Immature natural killer cell (primary cell): ENCODE measurements at places on chromosomes 12 and 14.

DNA sequence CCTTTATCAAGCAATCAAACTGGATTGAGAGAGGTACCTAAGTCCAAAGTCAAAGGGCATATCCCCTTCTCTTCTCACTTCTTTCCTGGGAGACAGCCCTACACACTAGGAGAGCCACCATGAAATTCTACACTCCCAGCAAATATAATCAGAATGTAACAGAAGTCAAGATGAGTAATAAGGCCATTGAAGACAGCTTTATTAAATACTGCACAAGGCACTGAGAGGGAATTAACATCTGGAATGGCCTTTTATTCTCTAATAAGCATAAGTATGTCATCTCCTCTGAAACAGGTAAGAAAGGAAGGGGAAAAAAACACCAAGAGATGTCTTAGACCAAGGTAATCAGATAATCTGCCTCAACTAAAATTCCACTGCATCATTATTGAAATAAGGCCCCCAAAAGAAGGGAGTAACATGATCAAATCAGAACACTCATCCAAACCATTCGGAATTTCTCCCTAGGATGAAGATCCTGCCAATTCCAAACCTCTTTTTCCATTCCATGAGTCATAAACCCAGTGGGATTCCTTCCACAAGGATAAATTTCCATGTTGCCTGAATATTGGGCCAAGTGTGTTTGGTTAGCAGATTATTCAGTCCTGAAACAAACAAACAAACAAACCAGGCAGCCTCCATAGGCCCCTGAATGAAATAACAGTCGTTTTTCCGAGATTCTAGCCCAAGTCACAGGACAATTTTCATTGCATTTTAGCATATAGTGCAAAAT is 19.9 kb downstream of the SLC35F4 start:
- no peaks in the 10 kb centered on the region for H3K36me3 ChIP-seq
- H3K27me3 ChIP-seq: peaks cover 4% of the 10 kb centered on the region
- DNase-seq: no peak

DNA sequence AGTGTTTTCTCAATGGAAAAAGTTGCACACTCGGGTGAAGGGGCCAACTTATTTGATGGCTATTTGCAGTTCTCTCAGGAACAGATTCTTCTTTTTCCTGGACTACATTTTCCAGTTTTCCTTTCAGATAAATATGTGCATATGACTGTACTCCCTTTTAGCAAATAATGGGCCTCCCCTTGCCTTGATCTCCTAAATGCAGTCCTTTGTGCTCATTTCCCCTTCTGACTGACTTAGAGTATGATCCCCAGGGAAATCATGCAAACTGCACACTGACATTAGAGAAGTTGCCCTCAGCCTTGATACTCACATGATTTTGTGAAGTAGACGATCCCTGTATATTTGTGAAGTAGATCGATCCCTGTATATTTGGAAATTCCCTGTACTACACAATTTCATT is 492.9 kb upstream of the NOVA1 start:
- no peaks in the 10 kb centered on the region for H3K4me1 ChIP-seq
- no peak for DNase-seq
- H3K27me3 ChIP-seq: no peaks in the 10 kb centered on the region
- H3K27ac ChIP-seq: no peak overlapping the region
- H3K4me3 ChIP-seq: no peak overlapping the region
- no peaks in the 10 kb centered on the region for H3K36me3 ChIP-seq

GRCh38 chr14:65370801-65371248 is 41.7 kb upstream of the FUT8 start:
- no peak overlapping the region for H3K27ac ChIP-seq
- no peaks in the 10 kb centered on the region for H3K27me3 ChIP-seq
- no peaks in the 10 kb centered on the region for H3K36me3 ChIP-seq
- no peaks in the 10 kb centered on the region for H3K4me1 ChIP-seq
- DNase-seq: no peak

GRCh38 chr14:105197211-105197641 is 16.1 kb upstream of the NUDT14 start:
- DNase-seq: no peak
- no peak overlapping the region for H3K4me3 ChIP-seq
- H3K27ac ChIP-seq: no peak overlapping the region

- H3K27ac ChIP-seq: no peak overlapping the region
- no peak for DNase-seq
- H3K4me1 ChIP-seq: peaks cover 20% of the 10 kb centered on the region
- H3K4me3 ChIP-seq: no peak overlapping the region
- no peaks in the 10 kb centered on the region for H3K36me3 ChIP-seq
These were observed 62.3 kb downstream of the ACADS start for GRCh38 chr12:120787889-120788288.

- peaks cover under 1% of the 10 kb centered on the region for H3K27me3 ChIP-seq
- no peak overlapping the region for H3K4me3 ChIP-seq
- H3K27ac ChIP-seq: peak overlapping the region; percentile 77
- H3K4me1 ChIP-seq: peaks cover 57% of the 10 kb centered on the region
These were observed 54.9 kb downstream of the ITPK1 start for GRCh38 chr14:93060841-93061240.

- no peak for DNase-seq
- H3K4me3 ChIP-seq: no peak overlapping the region
- no peak overlapping the region for H3K27ac ChIP-seq
These were observed 110.5 kb downstream of the TTLL5 start for GRCh38 chr14:75771595-75771994.

DNA sequence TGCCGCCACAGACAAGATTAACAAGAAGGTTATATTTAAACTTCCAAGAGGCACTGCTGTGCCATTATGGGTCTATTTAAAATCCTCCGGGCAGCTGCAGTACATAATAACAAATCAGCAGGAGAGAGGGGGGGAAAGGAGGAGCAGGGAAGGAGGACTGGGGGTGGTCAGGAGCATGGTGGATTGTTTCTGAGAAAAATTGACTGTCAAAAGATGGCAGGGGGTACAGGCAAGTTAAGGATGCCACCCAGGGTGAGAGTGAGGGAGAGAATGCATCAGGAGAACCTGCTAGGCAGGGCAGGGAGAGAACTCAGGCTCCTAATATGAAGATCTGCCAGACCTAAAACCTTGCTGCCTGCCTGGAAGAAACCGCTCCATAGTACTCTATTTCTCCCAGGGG is 181.8 kb downstream of the GRIN2B start:
- H3K27me3 ChIP-seq: no peaks in the 10 kb centered on the region
- no peaks in the 10 kb centered on the region for H3K36me3 ChIP-seq
- no peaks in the 10 kb centered on the region for H3K4me1 ChIP-seq

- H3K4me3 ChIP-seq: peak overlapping the region; percentile 34
- H3K4me1 ChIP-seq: peaks cover 35% of the 10 kb centered on the region
- no peaks in the 10 kb centered on the region for H3K36me3 ChIP-seq
These were observed 2.3 kb upstream of the ZNF384 start for GRCh38 chr12:6691473-6691872.

DNA sequence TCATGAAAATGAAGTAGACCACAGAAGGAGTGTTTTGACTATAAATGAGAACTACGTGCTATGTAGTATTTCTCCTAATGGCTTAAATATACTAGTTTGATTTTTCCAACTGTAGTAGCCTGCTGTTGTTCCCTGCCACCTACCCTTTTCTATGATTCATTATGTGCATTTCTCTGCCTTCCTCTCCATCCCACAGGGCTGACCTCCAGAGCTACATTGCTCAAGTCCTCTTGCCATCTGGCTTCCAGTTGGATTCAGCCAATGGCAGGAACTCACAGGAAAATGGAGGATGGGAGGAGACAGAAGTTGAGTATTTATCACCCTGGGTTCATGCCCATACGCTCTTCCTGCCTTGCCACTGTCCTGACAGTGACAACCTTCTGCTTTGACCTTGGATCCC is 515.3 kb downstream of the SOX5 start:
- no peaks in the 10 kb centered on the region for H3K4me1 ChIP-seq
- H3K27ac ChIP-seq: no peak overlapping the region
- H3K36me3 ChIP-seq: peaks cover 3% of the 10 kb centered on the region
- no peaks in the 10 kb centered on the region for H3K27me3 ChIP-seq
- H3K4me3 ChIP-seq: no peak overlapping the region
- DNase-seq: no peak

DNA sequence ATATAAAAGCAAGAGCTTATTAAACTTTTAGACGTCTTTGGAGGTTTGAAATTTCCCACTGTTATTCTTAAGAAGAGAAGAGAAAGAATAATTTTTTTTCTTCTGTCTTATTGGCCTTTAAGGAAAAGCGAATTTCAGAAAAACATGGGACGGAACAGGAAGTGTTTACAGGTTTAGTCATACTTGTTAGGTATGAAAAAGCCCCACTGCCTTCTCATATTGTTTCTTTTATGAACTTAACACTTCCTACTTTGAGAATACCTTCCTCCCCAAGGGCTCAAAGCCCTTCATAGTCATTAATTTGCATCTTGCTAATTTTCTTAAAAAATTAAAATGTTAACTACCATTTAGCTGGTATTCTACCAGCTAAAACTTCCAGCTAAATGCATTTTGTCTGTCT is 82.0 kb downstream of the ETV6 start:
- peaks cover 1% of the 10 kb centered on the region for H3K27me3 ChIP-seq
- no peaks in the 10 kb centered on the region for H3K36me3 ChIP-seq
- no peak for DNase-seq

GRCh38 chr12:21819678-21820077 is 45.2 kb upstream of the KCNJ8 start:
- H3K4me1 ChIP-seq: no peaks in the 10 kb centered on the region
- H3K36me3 ChIP-seq: no peaks in the 10 kb centered on the region
- H3K27me3 ChIP-seq: peaks cover 2% of the 10 kb centered on the region
- H3K4me3 ChIP-seq: no peak overlapping the region
- H3K27ac ChIP-seq: no peak overlapping the region

- DNase-seq: no peak
- H3K4me1 ChIP-seq: peaks cover 30% of the 10 kb centered on the region
- no peak overlapping the region for H3K27ac ChIP-seq
- H3K27me3 ChIP-seq: peaks cover 10% of the 10 kb centered on the region
- peaks cover 6% of the 10 kb centered on the region for H3K36me3 ChIP-seq
These were observed 4.0 kb downstream of the NAB2 start for GRCh38 chr12:57092876-57093414.

GRCh38 chr14:90696720-90697119 is 119.5 kb downstream of the TTC7B start:
- no peaks in the 10 kb centered on the region for H3K27me3 ChIP-seq
- no peak for DNase-seq
- H3K4me1 ChIP-seq: no peaks in the 10 kb centered on the region
- no peak overlapping the region for H3K4me3 ChIP-seq
- H3K36me3 ChIP-seq: no peaks in the 10 kb centered on the region

GRCh38 chr12:105018776-105019175 is 32.7 kb downstream of the NOPCHAP1 start:
- no peak overlapping the region for H3K4me3 ChIP-seq
- no peaks in the 10 kb centered on the region for H3K4me1 ChIP-seq
- peaks cover 9% of the 10 kb centered on the region for H3K36me3 ChIP-seq
- DNase-seq: no peak
- H3K27ac ChIP-seq: no peak overlapping the region

DNA sequence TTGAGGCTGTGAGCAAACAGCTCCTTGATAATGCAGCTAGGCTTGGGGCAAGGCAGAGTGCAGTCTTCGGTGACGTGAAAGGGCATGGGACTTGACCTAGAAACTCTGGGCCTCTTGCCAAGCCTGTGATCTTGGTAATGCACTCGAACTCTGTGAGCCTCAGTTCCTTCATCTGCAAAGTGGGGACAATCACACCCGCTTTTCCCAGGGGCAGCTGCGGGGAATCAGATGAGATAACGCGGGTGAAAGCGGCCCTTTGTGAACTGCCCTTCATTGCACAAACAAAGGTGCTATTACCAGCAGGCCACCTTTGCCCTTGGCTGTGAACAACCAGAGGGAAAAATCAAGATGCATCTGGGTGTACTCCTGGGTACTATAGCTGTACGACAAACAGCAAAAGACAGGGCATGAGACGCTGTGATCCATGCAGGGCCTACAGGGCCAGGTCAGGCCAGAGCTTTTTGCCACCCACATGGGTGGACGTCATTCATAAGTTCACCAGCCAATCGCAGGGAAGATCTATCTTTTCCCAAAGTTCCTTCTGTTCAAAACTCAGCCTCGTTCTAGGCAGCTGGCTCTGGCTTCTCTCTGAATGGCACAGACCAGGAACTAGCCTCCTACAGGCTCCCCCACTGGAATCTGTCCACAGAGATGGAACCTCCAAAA is 3.2 kb downstream of the MSI1 start:
- DNase-seq: no peak
- H3K4me1 ChIP-seq: peaks cover 10% of the 10 kb centered on the region
- no peak overlapping the region for H3K4me3 ChIP-seq

DNA sequence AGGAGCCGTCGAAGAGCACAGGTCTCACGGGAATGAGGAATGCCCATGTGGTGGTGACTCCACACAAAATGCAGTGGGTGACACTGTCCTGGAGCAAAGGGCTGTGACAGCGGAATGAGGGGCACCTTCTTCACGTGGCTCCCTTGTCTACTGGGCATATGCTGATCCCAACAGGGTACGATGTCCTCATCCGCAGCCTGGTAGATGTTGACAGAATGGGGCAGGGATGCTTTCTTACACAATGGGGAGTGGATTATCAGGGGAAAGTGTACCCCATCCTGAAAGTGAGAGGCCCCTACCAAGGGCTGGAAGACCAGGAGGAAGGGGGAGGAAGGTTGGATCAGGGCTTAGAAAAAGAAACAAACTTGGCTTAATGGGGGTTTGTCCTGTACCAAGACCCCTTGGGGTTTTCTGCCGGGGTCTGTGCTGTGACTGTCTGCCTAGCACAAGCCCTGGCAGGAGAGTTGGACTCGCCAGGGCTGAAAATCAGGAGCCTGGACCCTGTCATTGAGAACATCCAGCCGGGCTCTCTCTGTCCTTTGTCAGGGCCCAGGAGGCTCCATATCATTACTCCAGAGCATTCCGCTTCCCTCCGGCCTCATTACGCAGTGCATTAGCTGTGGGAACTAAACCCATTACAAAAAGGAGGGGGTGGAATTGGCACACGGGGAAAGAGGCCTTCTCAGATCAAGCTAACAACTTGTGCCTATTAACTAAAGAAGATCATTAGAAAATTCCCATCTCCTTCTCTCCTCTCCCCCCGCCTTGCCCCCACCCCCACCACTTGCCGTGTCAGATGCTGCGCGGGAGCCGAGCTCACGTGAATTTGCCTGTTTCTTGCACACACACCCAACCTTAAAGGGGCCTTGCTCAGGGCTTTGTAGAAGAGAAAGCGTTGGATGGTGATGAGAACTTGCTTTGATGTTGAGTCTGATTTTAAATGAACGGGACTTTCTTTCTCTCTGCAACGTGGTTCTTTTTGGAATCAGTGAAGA is 171.8 kb upstream of the PARP11 start:
- no peaks in the 10 kb centered on the region for H3K36me3 ChIP-seq
- H3K4me3 ChIP-seq: no peak overlapping the region
- DNase-seq: no peak
- peaks cover 5% of the 10 kb centered on the region for H3K27me3 ChIP-seq
